ENCODE measurements at places on chromosomes 5 and 9. TPM values are rescaled to one million over a fixed set of nuclear protein-coding genes. Genes with fewer than 3 reads are reported as not detected.

The PCDH12 gene
- polyA plus RNA-seq = 42.7 TPM

The SPATA31C1 gene
- not detected for polyA plus RNA-seq

- DNase-seq = no peak
Observed at GRCh38 chr5:22779499-22779898, 73.6 kb downstream of the CDH12 start.

GRCh38 chr9:70530716-70531115 is 116.3 kb upstream of the KLF9 start:
- DNase-seq = no peak

- no peak for DNase-seq
Observed at GRCh38 chr5:133727636-133728035, 115.3 kb upstream of the FSTL4 start.

GRCh38 chr5:179613460-179614071 is 9.9 kb downstream of the HNRNPH1 start:
- no peak for DNase-seq

DNA sequence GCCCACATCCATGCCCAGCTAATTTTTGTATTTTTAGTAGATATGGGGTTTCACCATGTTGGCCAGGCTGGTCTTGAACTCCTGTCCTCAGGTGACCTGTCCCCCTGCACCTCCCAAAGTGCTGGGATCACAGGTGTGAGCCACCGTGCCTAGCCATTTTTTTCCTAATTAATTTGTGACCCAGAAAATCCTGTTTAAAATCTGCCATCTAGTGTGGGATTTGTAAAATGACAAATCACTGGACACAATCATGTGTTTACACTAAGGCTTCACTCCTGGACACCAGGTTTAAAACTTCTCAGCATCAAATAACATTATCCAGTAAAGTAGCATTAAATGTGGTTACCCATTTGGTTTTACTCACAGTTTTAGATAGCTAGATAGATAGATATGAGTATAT is 18.6 kb upstream of the KDM4C start:
- no peak for DNase-seq

- DNase-seq = no peak
Observed at GRCh38 chr9:7961076-7961475, 161.5 kb upstream of the DMAC1 start.

GRCh38 chr9:134568116-134568515 is 73.5 kb upstream of the COL5A1 start:
- no peak for DNase-seq

DNA sequence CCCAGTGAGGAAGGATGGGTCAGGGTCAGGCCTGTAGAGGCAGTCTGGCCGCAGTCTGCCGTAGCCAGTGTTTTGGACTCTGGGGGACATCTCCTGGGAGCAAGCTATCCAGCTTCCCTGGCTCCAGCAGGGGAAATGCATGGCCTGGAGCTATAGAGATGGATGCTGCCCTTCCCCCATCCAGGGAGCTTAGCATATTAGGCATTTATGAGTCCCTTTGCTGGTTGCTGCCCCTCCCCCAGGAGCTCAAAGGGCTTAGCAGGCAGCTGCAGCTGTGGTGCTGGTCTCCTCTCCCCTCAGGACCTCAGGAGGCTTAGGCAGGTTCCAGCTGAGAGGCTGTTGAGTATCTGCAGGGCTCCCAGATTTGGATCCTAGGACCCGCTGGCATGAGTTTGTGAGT is 1158.7 kb downstream of the DTWD2 start:
- DNase-seq = no peak

DNA sequence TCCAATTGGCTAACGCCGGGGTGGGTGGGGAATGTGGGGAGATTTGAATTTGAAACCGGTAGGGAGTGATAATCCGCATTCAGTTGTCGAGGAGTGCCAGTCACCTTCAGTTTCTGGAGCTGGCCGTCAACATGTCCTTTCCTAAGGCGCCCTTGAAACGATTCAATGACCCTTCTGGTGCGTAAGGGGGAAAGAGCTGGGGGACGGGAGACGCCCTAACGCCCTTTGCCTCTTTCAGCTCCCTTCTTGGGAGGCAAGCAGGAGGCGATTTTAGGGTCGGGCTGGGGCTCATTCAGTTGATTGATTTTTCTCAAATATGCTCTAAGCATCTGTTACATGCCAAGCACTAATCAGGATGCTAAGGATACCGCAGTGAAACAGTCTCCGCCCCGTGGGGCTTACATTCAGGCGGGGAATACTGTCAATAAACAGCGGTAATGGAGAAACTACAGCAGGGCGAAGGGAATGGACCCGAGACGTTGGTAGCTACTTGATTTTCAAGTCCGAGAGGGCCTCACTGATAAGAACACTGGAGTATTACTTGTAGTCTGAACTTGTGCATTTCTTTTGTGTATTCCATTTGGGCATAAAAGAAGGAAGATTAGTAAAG is at the start of gene HMMR:
Gene HMMR, plus strand, starts transcription at position 71 of the 610 bp plus-strand sequence. Its CDS starts 61 bp downstream, at position 132.
- no peak for DNase-seq

DNA sequence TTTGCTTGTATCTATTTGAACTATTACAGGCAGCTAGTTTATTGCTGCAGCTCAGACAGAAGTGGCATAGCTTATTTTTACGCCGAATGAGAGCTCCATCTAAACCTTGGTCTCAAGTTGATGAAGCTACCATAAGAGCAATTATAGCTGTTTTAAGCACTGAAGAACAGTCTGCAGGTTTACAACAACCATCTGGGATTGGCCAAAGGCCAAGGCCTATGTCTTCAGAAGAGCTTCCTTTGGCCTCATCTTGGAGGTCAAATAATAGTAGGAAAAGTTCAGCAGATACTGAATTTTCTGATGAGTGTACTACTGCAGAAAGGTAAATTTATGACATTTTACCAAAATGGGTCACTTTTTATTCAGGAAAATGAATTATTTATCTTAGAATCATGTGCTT is 67.9 kb downstream of the YTHDC2 start:
- DNase-seq = no peak

DNA sequence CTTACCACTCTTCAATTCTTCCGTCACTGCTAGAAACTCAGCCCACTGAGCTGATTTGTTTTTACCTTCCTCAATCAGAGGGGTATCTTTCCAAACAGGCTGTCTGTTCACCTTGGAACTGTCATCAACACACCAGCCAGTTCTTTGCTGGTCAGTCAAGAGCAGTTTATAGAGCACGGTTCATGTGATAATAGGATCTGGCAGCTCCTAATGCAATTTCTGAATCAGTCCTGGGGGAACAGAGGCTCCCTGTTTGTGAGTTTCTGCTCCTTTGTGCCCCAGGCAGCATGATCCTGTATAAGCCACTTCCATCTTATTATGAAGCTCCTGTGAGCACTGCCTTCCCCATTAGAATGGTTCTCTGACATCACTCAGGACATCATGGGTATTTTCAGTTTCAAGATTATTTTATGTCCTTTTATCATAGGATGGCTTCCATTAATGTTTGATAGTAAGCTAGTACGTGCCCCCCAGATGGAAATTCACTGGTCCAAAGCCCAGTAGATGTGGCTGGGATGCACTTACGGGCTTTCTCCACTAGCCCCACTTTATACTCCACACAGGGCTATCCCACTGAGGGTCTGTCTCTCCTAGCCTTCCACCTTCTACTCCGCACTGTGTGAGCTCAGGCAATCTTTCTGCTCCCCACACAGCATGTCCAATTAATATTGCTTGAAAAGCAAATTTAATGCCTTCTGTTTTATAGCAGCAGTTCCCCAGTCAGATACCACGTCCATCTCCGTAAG is 85.5 kb upstream of the SPIN1 start:
- no peak for DNase-seq

DNA sequence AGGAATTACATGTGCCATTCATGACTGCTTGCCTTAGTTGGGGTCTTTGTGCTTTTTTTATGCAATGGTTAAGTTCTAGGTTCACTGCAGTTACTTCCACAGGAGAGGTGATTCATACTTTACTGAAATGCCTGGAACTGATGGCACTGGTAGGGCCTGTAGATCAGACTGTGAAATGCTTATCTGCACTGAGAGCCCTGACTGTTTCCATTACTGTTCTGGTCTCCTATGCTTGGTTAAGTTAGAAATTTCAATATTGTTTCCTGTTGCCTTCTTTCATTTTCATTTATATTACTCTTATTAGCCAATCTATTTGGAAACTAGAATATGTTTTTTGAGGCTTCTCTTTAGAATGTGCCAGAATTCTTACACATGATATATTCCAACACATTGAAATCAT is 484.1 kb upstream of the SEMA6A start:
- DNase-seq = no peak

DNA sequence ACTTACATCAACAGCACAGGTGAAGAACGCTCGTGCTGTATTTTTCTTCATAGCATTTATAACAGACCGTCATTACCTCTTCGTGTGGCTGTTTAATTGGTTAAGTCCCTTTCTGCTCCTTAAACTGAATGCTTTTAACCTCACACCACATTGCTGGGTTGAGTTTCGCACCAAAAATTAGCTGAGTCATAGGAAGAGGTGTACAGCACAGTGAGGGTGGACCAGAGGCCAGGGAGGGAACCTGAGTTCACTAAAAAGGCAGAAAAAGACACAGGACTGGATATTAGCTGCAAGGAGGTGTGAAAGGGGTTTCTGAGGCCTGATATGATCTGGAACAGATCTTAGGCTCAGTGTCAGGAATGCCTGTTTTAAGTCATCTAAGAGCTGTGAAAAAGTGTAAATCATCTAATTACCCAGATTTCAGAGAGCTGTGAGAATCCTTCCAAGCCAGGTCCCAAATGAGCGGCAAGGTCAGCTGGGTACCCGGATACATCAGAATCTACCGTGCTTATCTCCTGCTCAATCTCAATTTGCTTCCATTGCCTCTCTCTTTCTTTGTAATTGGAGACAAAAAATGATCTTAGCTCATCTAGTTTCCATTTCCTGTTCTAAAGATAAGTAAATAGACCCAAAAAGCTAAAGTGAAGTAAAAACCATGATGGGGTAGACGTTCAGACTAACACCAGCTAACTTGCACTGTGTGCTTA is 7.1 kb upstream of the CFAP90 start:
- DNase-seq = no peak

GRCh38 chr5:36323926-36324781 is 22.5 kb upstream of the RANBP3L start:
- no peak for DNase-seq

- DNase-seq = no peak
Observed at GRCh38 chr5:14146725-14147124, 3.6 kb downstream of the TRIO start.

DNA sequence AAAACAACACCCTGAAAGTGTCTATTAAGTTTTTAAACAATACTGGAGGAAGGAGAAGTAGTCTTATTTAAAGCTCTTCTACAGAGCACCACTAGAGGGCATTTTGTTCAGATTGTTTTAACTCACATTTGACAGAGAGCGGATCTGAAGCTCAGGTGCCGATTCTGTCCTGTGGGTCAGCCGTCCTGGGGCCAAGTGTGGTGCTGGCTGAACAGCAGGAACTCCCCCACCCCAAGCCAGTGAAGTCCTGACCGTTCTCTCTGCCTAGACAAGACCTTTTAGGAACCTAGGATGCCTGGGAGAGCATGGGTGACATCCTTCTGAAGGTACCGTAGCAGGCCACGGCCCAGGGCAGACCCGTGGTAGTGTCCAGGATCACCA is 3.9 kb downstream of the EXOC3 start:
- no peak for DNase-seq

- DNase-seq = no peak
Observed at GRCh38 chr5:34591723-34592122, 64.4 kb upstream of the RAI14 start.

DNA sequence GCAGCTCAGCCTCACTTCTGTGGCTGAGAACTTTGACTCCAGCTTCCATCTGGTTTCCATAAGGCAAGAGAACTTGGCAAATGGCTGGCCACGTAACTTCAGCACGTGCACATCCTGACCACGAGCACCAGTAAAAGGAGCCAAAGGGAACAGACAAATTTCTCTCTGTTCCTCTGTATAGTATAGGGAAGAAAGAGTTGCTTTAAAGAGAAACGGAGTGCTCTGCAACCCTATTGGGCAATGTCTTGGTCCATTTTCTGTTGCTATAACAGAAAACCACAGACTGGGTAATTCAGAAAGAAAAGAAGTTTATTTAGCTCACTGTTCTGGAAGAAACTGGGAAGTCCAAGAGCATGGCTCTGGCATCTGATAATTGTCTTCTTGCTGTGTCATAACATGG is 558.7 kb downstream of the ACTL7B start:
- DNase-seq = peak; percentile 64

All from left lung (tissue), 14 donors.